Hematopoietic multipotent progenitor cell treated with erythropoietin and hydrocortisone succinate and interleukin-3 and kit ligand, for 6 days (in vitro differentiated cells): ENCODE measurements at places on chromosomes 4 and X.

- no peak for DNase-seq
Measured at GRCh38 chr4:99617374-99617773, 40.3 kb downstream of the C4orf54 start.

DNA sequence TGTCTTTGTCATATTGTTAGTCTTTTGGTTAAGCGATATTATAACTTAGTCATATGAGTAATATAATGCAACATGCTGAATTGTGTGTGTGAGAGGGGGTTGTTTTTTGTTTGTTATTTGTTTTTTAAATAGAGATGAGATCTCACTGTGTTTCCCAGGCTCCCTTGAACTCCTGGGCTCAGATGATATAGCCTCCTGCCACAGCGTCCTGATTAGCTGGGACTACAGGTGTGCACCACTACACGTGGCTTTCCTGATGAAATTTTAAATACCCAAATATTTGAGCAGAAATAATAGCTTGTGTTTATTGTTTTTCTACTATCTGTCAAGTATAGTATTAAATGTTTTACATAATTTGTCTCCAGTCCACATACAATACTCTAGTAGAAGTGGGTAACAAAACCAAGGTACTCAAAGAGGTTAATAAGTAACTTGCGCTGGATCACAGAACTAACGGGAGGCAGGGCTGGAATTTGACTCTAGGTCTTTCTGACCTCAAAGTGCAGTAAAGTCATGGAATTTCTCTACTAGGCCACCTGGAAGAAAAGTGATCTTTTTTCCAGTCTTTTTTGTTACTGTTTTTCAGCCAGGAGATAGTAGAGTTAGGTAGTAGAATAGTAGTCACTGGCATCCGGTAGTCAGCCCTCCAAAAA, 47.8 kb downstream of the CLCN3 start:
- no peak for DNase-seq

DNA sequence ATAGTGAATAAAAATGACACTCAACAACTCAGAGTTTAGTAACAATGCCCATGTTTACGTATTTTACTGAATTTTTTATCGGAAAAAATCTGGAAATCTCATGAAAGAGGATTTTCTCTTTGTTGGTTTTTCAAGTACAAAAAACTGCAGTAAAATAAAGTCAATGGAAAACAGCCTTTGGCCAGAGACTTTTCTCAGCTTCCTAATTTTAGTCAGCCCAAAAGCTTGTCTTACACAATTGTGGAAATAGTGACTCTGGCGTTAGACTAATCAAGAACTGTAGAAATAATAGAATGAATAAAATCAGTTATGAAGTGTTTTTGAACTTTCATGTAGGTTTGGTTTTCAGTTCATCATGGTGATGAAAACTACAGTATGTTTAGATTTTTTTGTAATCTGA, 234.7 kb downstream of the DKK2 start:
- DNase-seq, result no peak

- no peak for DNase-seq
Measured at GRCh38 chr4:3877236-3877635, 111.1 kb downstream of the ADRA2C start.

DNA sequence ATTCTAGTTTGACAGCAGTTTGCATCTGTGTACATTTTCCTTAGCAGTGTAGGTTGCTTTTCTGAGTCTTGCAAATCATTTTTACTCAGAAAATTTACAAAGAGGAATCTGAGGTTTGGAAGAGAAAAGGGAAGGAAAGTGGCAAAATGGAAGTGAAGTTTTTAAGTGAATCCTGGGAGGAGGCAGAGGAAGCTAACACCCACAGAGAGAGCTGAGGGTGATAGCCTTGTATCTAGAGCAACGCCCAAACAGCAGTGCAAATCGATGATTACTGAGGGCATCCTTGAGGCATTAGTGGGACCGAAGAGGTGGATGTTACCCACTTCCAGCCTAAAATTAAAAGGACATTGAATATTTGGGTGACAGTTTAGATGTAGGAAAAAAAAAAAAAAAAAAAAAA, 31.8 kb downstream of the KLF3 start:
- DNase-seq, result peak; percentile 41

- peak; percentile 69 for DNase-seq
Measured at GRCh38 chrX:107726816-107727534, 48.6 kb downstream of the TSC22D3 start.

DNA sequence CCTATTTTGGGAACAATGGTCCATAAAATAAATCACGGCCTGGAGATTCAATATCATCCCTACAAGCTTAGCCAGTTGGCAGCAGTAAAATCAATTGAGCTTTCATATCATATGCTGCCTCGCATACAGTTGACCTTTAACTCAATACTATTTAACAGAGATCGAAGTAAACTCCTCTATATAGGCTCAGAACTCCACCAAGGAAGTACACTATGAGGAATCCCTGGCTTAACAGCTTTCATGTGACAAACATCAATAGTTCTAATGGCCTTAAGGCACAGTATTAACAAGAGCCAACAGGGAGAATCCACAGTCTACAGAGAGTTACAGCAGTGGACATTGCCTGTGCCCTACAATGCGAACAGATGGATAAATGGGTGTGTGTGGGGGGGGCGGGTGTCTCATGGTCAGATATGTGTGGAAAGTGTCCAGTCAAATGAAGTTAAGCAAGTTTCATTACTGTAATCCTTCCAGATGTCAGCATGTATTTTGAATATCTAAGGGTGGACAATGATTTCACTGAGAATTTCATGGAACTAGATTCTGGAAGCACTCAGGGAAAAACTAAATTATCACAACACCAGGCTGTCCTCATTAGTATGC, 98.2 kb upstream of the FAM9B start:
- DNase-seq, result no peak

GRCh38 chr4:7559741-7560395, 125.1 kb upstream of the PSAPL1 start:
- DNase-seq, result no peak

DNA sequence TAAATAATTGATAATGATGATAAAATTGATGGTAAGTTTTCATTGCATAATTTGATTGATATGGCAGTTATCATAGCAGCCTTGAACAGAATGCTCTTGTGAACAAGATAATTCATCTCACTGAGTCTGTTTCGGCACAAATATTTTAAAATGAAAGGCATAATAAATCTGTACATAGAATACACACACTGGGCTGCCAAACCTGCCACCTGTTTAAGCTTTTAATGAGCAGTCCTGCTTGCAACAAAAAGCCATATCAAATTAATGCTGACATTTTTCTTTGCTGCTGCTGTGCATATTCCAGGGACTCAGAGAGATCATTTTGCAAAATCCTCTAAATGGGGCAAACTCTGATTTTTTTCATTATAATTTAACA, 201.1 kb downstream of the ARHGAP24 start:
- DNase-seq, result no peak

GRCh38 chrX:109199726-109200125, 282.2 kb downstream of the GUCY2F start:
- DNase-seq, result no peak

DNA sequence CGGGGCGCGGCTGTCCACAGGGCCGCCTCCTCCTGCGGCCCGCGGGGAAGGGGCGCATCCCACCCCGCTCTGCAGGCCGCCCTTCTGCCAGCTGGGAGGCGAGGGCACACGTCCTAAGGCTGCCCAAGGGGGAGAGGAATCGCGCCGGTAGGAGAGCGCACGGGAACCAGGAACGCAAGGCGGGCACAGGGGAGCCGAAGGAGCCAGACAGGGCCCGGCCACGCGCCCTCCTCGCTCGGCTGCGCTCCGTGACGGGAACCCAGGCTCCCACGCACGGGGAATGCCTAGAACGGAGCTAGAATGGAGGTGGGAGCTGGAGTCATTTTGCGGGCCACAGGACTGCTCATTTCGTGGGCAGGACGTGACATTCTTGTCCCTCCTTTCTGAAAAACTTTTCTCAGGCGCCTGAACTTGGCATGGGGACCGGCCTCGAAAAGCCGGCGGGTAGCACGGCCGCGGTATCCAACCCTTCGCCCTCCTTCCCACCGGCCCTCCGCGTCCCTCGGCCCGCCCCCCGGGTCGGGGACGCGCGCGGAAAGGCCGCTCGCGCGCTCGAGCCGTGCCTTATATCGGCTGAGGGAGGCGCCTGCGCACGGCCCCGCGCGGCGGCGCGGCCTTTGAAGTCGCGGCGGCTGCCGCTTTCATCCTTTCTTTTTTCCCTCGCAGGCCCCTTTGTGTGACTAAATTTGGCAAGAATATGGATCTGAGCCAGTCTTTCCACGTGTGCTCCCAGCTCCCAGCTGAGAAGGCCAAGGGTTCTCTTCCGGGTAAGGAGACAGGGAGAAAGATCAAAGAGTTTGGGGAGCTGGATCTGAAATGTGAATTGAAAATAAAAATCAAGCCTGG, 4.2 kb upstream of the LEF1 start:
- peak; percentile 73 for DNase-seq

GRCh38 chr4:110107866-110108265, 90.5 kb downstream of the ELOVL6 start:
- DNase-seq, result no peak

DNA sequence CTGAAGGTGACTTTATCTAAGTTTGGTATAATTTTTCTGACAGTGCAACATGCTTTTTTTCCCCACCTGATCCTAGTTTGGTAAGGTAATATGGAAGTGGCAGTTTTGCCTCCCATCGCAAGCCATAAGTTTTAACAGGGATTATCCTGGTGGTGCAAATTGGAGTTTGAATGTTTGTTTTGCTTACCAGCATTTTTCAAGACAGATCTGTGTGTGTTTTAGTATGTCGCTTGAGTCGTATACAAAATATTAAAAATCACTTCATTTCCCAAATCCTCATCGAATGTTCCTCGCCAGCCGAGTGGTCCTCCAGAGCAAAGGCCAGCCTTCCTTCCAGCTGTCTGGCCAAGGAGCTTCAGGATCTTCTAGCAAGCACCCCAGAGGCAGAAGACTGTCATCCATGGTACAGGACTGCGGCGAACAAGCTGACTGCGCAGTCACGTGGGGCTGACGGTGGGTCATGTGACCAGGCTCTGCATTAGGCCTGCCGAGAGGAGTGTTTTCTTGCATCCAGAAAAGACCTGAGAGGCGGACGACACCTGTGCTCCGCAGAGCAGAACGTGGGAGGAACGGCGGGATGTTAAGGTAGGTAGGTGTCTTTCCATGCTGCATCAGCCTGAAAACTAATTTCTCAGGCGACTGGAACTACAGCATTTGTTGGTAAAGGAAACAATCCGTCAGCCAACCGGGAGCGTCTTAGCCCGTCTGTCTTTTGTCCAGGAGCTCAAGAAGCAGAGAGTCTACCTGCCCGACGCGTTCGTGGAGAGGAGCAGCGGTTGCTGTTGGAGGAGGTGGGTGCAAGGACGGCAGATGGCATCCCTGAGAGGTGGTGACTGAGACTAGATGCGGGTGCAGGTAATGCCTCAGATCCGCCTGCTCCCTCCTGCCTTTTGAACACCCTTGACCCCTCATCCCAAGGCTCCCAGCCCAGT, at the start of gene GPRASP3:
GPRASP3 (plus strand) TSS at position 507 of the 932 bp plus-strand sequence. CDS start 28,253 bp downstream, outside the sequence.
- peak; percentile 73 for DNase-seq

GRCh38 chr4:23163647-23164436, 471.1 kb downstream of the GBA3 start:
- no peak for DNase-seq

- no peak for DNase-seq
Measured at GRCh38 chr4:113869743-113870375, 108.3 kb upstream of the CAMK2D start.

- DNase-seq, result no peak
Measured at GRCh38 chr4:95317085-95317793, 231.5 kb downstream of the UNC5C start.

DNA sequence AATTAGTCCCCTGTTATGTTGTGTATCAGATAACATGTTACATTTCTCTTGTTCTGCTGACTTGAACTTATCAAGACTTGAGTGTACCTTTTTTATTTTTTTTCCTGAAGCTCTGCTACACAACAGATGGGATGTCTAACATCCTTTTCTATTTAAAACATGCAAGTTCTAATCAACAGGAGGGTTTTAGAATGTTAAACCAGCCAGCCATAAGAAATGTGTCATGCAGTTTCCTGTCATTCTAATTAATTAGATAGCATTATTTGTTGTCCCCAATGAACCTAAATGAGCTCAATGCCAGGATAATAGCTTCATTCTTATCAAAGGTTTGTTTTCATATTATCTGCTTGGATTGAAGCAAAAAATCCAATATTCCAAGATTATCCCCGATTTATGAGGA, 958.2 kb downstream of the PCDH7 start:
- no peak for DNase-seq

DNA sequence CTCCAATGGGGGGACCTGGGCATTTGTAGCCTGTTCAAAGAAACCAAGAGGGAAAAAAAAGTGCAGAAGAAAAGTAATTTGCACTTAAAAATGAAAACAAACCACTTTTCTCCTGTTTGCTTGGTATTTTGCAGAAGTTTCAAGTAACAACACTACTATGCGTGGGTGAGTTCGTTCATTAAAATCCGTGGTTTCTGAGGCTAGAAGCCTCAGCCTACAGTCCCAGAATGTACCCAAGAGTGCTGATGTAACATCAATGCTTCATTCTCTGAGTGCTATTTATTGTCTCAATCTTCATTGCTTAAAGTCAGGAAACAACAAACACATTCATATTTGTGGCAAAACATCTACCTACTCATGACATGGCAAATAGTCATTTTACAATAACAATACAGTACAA, 29.2 kb downstream of the LGI2 start:
- no peak for DNase-seq

GRCh38 chr4:11436084-11436483, 7.4 kb upstream of the HS3ST1 start:
- no peak for DNase-seq

DNA sequence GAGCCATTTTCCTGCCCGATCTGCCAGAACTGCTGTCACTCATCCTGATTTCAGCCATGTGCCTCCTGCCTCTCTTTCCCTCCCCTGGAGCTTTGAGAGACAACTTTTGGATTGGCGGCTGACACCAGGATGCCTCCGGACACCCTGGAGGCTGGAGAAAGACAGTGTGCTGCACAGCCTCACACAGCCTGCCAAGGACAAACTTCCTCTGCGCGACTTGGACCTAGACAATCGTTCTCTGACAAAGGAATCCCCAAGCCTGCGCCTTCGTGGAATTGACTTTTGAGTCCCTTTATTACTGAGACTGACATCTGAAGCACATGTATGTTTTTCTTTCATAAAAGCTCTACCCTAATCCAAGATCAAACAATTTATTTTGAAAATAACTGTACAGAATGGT, 10.8 kb upstream of the LDB2 start:
- no peak for DNase-seq

DNA sequence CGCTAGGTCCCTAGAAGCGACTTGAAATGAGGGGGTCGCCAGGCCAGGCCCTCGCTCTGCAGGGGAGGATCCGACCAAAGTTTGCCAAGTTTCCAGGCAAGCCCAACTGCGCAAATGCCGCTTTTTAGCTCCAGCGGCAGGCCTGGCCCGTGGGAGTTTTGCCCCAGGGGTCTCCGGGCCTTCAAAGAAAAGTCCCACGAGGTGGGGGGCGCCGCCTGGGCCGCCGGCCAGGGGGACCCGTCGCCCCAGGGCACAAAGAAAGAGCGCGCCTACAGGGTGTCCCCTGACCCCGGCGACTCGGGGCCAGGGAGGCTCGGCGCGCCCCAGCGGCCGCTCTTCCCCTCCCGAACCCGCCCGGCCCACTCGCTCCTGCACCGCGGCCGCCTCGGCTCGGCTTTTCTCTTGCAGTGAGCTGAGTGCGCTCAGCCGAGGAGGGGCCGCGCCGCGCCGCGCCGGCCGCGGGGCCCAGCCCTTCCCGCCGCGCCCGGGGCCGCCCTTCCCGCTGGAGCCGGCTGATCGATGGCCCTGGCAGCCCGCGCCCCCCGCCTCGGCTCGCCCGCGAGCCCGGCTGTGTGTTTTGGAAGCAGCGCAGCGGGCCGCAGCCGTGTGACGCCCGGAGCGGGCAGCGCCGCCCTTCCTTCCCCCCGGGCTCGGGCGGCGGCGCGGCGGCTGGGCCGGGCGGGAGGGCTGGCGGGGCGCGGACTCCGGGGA, 754 bp upstream of the KLF3 start:
- peak; percentile 52 for DNase-seq

- no peak for DNase-seq
Measured at GRCh38 chr4:128776794-128777216, 32.7 kb upstream of the JADE1 start.
